ENCODE measurements at places on chromosomes 5 and 9.

GRCh38 chr9:6609497-6610016, 36.0 kb downstream of the GLDC start:
- no peak for DNase-seq

- DNase-seq, result no peak
Measured at GRCh38 chr5:172178301-172178987, 9.6 kb downstream of the STK10 start.

- no peak for DNase-seq
Measured at GRCh38 chr5:98585661-98586310, 187.7 kb upstream of the RGMB start.

DNA sequence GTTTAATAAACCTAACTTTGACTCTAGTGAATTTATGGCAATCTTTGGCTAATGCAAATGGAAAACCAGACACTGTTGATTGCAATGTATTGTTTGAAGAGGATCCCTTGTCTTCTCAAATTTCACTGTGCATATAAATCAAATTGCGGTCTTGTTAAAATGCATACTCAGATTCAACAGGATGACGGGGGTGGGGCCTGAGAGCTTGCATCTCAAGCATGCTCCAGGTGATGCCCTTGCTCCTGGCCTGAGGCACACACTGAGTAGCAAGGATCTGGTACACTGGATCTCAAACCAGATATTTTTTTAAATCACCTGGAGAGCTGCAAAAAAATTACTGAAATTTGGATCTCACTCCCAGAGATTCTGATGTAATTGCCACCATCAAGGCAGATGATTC, 463.7 kb downstream of the DNAH5 start:
- no peak for DNase-seq

DNA sequence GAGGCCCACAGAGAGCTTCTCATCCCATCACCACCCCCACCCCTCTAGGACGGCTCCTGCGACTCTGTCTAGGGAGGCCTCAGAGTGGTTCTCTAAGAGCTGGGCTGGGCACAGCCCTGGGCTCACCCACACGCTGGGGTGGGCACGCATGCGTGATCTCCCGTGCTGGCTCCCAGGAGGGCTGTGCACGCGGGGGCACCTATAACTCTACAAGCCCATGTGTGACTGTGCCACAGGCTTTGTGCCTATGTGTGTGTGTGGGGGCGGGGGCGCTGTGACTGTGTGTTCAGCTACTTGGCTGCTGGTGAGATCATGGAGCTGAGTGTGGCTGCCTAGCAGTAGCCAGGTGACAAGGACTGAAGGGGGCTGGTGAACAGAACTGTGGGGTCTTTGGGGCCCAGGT, 32.2 kb downstream of the NDUFA8 start:
- DNase-seq, result no peak

DNA sequence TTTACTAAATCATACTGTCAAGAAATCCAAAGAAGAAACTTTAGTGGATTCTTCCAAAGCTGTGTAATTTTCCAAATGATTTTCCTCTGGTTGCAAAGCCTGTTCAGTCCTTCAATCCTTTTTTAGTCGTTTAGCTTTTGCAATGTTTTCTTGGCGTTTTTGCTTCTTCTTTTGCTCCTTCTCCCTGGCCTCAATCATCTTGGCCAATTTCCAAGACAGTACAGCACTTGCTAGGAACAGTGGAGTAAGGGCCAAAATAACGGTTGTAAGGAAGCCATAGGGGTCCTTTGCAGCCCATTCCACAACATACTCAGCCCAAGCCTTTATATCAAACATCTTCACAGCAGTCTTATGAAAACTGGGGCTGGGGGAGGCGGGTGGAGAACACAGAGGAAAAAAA, 2.4 kb downstream of the SMIM15 start:
- no peak for DNase-seq

DNA sequence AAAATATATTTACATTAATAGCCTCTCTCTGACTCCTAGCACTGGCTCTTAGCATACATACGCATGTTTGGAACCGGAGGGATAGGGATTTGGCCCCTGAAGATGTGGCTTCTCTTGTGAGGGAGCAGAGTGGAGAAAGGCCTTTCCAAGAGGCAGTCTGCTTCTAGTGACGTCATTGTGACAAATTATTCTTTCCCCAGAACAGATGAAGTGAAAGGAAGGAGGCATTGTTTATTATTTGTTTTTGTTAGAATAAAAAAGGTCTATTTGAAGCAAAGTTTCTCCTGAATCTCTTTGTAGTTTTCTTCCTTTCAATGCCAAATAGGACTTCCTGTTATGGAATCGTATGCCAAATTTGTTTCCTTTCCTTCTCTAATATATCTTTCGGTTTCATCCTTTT, 361.6 kb downstream of the ICE1 start:
- no peak for DNase-seq

DNA sequence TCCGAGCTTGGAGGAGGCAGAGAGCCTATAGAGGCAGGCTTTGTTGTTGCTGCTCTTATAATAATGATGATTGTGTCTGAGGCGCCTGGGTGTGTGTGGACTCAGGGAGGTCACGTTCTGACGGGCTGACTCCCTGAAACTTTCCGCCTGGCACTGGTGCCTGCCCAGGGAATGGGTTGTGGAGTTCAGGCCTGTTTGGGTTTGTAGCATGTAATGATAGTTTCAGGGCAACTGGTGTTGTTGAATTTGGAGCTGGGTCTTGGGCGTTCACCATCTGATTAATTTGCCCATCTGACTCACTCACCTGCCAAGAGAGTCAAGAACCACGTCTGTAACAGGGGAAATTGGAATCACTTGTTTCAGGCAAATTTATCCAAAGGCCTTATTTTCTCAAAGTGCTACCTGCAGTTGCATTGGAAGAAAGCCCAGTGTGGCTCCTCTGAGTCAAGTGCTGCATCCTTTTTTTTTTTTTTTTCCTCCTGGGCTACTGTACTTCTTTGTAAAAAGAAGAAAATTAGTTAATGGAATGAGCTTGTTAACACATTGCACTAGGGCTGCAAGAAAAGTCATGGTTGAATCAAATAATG, 386.5 kb downstream of the GADD45G start:
- DNase-seq, result no peak

- DNase-seq, result no peak
Measured at GRCh38 chr9:91247278-91247677, 114.4 kb downstream of the AUH start.
